ENCODE measurements at places on chromosomes 4 and X.

DNA sequence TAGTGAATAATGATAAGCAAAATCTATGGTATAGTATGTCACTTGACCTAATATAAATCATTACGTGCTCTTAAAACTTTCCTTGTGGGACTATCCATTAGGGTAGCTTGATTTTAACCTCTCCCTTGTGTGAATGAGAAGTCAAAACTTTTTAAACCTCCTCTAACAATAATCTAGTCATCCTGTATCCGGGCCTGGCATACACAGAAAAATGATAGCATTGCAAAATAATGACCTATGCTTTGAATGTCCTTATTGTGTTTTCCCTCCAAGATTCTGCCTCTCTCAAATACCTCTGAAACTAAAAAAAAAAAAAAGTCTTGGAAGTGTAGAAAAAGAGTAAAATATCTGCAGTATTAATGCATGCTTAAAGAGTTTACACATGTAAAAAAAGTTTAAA, 250.0 kb upstream of the NDST3 start:
- no peak for DNase-seq

DNA sequence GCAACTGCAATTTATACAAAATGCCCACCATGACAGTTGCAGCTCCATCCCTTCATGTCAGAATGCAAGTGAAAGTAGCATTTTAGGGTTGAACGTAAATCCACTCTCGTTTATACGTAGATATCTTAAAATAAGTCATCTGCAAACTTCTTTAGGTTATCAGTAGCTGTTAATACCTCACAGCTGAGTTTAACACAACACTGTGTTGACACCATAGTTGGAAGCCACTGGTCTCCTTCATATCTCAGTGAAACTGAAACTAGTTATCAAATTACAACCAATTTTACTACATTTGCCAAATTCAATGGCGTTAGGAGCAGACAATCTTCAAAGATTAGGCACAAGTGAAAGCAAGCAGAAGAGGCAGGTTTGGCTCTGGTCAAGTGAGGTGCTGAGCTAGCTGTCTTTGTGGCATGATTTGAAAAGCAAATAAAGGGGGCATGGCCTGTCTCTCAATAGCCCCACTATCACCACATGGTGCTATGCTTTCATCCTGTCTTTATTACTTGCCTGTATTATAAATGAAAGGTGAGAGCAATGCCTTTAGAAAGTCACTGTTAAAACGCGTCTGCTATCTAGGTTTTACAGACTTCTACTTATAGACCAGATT, 12.3 kb downstream of the PPP3CA start:
- DNase-seq: no peak

DNA sequence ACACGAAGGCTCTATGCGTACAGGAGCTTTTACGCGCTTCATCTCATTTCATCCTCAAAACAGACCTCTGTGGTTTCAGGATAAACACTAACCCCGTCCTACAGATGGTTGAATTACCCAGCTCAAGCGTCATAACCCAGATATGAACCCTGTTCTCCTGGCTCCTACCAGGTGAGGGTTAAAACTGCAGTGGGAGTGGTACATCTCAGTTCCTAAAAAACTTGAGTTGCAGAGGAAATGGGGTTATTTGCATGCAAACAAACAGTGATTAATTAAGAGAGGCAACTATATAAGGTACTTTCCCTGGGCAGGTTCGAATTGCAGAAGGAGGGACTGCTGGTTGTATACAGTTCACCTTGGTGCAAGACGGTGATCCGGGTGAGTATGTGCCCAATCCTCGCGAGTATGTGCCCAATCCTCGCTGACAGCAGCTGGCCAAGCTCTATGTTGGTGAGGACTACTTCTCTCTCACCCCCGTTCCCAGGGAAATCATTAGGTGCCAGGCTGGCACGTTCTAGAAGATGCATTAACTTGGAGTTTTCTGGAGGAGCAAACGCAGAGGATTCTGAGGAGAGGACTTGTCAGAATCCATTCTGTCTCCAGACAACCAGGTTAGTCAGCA, 72.6 kb downstream of the FHDC1 start:
- DNase-seq: no peak

GRCh38 chrX:56219700-56220099, 12.5 kb upstream of the KLF8 start:
- no peak for DNase-seq

DNA sequence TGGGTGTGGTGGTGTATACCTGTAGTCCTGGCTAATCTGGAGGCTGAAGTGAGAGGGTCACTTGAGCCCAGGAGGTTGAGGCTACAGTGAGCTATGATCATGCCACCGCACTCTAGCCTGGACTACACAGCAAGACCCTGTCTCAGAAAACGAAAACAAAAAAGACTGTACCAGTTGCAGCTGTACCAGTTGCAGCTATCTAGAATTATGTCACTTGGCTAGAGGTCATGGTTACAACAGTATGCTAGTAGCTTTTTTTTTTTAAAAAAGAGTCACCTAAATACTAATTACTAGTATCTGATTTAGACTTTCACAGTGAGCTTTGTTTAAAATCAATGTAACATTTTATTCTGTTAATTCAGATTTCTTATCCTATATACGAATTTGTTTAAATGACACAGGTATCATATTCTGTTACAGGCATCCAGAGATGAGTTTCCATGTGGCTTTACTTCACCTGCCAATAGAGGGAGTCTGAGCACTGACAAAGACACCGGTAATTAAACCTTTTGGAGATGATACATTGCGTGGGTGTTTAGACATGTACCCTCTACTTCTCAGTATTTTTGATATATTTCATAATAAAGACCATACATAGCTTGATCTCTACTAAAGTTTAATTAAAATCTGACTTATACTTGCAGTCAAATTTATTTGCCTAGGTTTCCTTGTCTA, 100.2 kb upstream of the IL13RA1 start:
- DNase-seq: peak; percentile 14

Measured in LHCN-M2 (cell line).